ENCODE measurements at places on chromosomes 12 and 14.

DNA sequence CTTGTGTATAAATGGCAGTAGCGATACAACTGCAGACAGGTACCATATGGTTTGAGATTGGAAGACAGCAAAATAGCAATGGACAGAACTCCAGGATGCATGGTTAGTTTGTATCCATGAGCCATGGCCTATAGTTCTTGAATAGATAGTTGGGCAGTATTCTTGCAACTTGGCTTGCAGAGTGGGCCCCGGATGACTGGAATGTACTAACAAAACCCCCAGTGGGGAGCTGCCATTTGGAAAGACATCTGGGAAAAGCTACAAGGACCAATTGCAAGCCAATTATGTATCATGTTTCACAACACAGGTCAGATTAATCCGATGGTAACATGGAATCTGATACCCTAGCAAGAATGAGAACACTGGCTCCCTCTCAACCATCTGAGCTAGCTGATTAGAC lies 279.6 kb downstream of the RERGL start:
- DNase-seq: no peak

DNA sequence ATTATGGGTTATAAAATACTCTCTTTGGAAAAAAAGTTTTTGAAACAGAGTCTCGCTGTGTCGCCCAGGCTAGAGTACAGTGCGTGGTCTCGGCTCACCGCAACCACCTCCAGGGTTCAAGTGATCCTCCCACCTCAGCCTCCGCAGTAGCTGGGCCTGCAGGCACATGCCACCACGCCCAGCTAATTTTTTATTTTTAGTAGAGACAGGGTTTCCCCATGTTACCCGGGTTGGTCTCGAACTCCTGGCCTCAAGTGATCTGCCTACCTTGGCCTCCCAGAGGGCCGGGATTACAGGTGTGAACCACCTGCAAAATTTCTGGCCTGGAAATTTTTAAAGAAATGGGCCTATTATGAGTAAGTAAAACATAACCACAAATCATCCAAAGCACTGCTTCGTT lies 3.8 kb downstream of the USP15 start:
- DNase-seq: no peak

- no peak for DNase-seq
Measured at GRCh38 chr12:7091660-7092228, 501 bp downstream of the C1R start.

GRCh38 chr14:66087231-66087630 lies 398.9 kb upstream of the CCDC196 start:
- no peak for DNase-seq

DNA sequence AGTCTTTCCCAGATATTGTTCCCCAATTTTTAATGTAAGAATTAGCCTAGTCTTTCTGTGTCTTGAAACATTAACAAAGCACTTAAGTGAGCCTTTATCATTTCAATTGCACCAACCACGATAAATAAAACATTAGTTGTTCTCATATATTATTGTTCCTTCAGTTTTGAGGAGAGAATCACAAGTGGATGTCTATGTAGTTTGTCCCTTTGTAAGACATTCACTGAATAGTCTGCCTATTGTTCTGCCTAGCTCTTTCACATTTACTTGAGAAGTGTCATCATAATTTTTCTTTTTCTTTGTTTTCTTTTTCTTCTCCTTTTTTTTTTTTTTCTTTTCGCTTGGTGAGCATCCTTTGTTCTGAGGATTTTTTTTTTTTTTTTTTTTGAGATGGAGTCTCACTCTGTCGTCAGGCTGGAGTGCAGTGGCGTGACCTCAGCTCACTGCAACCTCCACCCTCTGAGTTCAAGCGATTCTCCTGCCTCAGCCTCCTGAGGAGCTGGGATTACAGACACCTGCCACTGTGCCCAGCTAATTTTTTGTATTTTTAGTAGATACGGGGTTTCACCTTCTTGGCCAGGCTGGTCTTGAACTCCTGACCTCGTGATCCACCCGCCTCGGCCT lies 129.7 kb downstream of the SYT1 start:
- DNase-seq: no peak

- DNase-seq: no peak
Measured at GRCh38 chr14:91018481-91018880, 42.0 kb downstream of the RPS6KA5 start.

GRCh38 chr14:51277753-51278415 lies 37.8 kb downstream of the TMX1 start:
- no peak for DNase-seq

- DNase-seq: no peak
Measured at GRCh38 chr14:90658541-90658967, 157.7 kb downstream of the TTC7B start.

DNA sequence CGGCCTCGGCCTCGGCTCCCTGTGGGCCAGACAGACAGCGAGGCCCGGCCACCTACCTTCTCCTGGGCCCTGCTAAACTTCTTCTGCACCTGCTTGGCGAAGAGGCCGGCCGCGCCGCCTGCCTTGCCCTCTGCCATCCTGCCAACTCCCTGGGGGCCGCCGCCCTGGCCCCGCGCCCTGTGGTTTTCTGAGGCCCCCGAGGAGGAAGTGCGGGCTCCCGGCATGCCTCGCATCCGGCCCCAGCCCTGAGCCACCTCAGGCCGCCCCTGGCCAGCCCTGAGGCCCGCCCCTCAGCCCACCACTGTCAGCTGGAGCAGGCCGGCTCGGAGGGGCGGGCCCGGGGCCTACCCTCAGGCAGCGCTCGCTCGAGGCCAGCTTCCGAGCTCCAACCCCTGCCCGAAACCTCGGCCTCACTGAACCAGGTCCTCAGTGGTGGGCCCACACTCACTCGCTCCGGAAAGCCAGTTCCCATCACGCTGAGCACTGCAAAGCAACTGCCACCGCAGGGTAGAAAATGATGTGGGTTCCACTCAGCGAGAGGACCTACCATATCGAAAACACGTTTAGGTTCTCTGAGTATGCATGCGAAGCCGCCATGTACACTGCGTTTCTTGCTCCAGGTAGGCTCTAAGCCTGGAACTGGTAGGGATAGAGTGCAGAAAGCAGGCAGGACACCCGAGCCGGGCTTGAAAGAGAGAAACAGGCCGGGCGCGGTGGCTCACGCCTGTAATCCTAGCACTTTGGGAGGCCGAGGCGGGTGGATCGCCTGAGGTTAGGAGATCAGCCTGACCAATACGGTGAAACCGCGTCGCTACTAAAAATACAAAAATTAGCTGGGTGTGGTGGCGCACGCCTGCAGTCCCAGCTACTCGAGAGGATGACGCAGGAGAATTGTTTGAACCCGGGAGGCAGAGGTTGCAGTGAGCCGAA lies at the start of gene BIN2:
Gene BIN2, minus strand, starts transcription at position 209 of the 930 bp plus-strand sequence. Its CDS starts 72 bp downstream, at position 137.
- no peak for DNase-seq

DNA sequence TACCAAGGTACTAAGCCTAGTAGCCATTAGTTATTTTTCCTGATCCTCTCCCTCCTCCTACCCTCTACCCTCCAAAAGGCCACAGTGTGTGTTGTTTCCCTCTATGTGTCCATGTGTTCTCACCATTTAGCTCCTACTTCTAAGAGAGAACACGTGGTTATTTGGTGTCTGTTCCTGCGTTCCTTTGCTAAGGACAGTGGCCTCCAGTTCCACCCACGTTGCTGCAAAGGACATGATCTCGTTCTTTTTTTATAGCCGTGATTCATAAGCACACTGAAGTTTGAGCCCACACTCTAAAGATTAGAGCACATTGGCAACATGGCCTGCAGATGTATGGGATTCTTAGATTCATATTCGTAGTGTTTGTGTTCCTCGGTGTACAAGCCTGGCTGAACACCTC lies 8.1 kb upstream of the STX2 start:
- no peak for DNase-seq

DNA sequence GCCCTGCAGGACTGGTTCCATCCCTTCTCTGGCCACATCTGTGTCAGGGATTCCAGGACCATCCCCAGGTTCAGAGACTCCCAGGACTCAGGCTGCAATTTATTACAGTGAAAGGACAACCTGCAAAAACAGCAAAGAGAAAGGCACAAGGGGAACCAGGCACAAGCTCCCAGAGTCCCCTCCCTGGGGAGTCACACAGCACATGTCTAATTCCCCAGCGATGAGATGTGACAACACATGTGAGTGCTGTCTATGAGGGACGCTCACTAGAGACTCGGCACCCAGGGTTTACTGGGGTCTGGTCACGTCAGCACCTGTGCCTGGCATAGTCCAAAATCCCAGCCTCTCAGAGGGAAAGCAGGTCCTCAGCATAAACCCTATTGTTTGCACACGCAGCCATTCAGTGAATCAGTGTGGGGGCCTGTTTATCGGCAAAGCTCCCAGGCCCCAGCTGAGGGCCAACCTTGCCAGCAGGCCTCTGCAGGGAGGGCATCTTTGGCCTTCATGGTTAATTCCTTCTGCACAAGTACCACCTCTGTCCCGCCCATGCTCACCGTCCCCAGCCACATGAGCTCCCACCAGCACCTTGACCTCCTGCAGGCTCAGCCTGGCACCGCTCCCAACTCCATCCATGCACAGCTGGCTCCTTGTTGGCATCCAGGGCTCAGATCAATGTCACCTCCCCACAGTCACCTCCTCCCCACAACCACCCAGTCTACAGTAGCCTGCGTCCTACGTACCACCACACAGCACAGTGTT lies 198.9 kb upstream of the SFSWAP start:
- no peak for DNase-seq

- no peak for DNase-seq
Measured at GRCh38 chr12:62260733-62261683, 804 bp downstream of the USP15 start.

DNA sequence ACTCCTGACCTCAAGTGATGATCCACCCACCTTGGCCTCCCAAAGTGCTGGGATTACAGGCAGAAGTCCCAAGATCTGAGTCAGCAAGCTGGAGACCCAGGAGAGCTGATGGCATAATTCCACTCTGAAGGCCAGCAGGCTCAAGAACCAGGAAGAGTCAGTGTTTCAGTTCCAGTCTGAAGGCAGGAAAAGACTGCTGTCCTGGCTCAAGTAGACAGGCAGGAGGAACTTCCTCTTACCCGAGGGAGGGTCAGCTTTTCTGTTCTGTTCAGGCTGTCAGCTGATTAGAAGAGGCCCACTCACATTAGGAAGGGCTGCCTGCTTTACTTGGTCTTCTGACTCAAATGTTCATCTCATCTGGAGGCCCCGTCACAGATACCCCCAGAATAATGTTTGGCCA lies 206.0 kb upstream of the MYL2 start:
- no peak for DNase-seq

DNA sequence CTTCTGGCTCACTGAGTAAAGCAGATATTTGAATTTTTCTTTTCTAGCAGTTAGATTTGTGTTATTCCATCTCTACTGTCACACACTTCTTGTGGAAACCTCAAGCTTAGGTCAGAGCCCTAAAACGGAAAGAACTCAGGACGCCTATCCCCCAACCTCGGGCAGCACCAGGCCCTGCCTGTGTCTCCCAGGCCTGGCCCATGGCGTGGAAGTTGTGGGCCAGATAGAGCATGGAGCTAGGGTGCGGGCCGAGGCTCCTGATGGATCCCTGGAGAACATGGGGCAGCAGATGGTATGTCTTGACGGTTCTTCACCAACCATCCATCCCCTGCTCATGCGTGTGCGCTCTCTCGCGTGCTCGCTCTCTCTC lies 20.6 kb downstream of the P2RX4 start:
- no peak for DNase-seq

GRCh38 chr12:94421868-94422740 lies 37.6 kb downstream of the CEP83 start:
- no peak for DNase-seq

DNA sequence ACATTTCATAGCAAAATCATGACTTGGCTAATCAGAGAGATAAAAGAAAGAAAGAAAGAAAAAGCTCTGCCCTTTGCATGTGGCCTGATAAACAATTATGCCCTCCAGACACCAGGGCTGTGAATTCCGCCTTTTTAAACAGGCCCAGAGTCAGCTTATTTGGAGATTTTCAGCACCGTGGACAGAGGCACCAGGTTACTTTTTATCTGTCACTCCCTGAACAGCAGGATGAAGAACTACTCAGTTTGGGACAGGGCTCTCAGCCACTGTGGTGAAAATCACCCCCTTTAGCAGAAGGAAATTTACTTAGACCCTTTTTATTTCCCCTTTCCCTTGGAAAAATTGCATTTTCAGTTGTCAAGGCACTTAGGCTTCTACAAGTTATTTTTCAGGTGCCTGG lies 359.9 kb downstream of the NRXN3 start:
- DNase-seq: no peak

DNA sequence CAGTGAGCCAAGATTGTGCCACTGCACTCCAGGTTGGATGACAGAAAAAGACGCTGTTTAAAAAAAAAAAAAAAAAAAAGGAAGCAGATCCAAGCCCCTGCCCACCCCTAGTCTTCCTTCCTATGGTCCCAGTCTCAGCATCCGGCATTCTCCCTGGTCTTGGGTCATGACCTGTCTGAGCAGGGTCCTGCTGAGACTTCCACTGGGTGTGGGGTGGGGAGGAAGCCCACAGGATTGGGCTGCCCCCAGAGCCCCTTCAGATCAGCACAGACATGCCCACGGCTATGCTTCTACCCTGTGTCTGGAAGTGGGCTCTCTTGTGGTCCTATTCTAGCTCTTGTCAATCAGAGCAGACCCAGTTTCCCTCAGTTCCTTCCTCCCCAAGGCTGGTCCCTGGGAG lies 12.6 kb upstream of the PLEK2 start:
- no peak for DNase-seq

- no peak for DNase-seq
Measured at GRCh38 chr14:75609116-75609515, 30.7 kb downstream of the FLVCR2 start.

- DNase-seq: no peak
Measured at GRCh38 chr14:59022144-59022543, 166.3 kb upstream of the DAAM1 start.

DNA sequence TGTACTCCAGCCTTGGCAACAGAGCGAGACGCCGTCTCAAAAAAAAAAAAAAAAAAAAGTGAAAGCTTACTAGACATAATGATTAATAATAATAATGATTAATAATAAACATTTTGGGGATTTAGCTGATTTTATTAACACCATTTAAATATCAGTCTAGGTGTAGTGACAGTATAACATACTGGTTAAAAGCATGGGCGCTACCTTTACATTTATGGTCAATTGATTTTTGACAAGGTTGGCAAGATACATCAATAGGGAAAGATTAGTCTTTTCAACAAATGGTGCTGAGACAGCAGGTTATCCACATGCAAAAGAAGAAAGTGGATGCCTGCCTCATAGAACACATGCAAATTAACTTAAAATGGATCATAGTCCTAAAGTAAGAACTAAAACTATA lies 34.3 kb downstream of the TXNRD1 start:
- no peak for DNase-seq

DNA sequence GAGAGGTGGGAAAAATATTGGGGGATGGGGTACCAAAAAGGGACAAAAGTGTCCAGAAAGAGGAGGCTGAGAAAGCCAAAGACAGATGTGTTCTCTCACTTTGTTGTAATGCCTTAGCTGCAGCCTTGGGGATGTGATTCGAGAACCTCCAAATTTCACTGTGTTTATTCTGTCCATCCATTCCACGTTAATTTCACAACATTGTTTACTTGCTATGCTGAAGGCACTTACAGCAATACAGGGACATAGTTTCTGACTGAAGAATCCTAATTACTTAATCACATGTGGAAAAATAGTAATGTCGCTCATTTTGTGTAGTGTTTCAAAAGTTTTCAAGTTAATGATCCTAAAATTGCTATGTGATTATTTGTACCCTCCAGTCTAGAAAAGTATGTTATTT lies 146.2 kb upstream of the SLC38A2 start:
- no peak for DNase-seq

- DNase-seq: no peak
Measured at GRCh38 chr14:55336691-55337090, 65.5 kb downstream of the FBXO34 start.

- DNase-seq: peak; percentile 55
Measured at GRCh38 chr14:50335989-50336824, 24.1 kb downstream of the DMAC2L start.

GRCh38 chr12:52238916-52239646 lies 6.0 kb downstream of the KRT7 start:
- no peak for DNase-seq

Data from right forelimb (tissue), 1 donor.